ENCODE measurements at places on chromosomes 2 and 18. TPM values are rescaled to one million over a fixed set of nuclear protein-coding genes. Genes with fewer than 3 reads are reported as not detected.
A peak's percentile ranks its signal among the peaks of the same experiment; 100 is the strongest.

The RAX gene
- total RNA-seq = not detected

GRCh38 chr2:212811036-212811805 is 272.6 kb upstream of the ERBB4 start:
- DNase-seq = no peak

- no peak for DNase-seq
Measured at GRCh38 chr2:220887876-220888275, 684.2 kb downstream of the EPHA4 start.

- DNase-seq = peak; percentile 32
Measured at GRCh38 chr2:236642584-236643291, 73.1 kb downstream of the ACKR3 start.

- DNase-seq = peak; percentile 74
Measured at GRCh38 chr2:226079671-226080181, 680.2 kb downstream of the NYAP2 start.

DNA sequence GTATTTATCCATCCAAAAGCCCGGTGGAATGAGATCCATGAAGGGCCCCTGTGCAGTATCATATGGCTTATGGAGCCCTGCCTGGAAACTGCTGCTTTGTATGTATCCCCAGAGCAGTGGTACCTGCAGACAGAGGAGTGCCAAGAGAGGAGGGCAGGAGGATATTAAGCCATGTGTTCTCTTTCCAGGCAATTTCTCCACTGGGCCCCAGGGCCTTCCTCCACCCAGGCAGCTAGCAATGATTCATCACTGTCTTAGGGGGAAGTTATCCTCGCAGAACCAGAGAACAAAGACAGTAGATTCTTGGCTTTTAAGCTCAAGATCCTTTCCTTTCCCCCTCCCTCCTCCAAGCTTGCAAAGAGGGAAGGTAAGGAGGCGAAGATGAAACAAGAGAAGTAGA is 98.1 kb downstream of the LRRC30 start:
- DNase-seq = peak; percentile 66

GRCh38 chr2:46878886-46879285 is 36.7 kb downstream of the MCFD2 start:
- DNase-seq = no peak

The MXD1 gene
- total RNA-seq = 7.0 TPM

The HOXD11 gene
- total RNA-seq = not detected

DNA sequence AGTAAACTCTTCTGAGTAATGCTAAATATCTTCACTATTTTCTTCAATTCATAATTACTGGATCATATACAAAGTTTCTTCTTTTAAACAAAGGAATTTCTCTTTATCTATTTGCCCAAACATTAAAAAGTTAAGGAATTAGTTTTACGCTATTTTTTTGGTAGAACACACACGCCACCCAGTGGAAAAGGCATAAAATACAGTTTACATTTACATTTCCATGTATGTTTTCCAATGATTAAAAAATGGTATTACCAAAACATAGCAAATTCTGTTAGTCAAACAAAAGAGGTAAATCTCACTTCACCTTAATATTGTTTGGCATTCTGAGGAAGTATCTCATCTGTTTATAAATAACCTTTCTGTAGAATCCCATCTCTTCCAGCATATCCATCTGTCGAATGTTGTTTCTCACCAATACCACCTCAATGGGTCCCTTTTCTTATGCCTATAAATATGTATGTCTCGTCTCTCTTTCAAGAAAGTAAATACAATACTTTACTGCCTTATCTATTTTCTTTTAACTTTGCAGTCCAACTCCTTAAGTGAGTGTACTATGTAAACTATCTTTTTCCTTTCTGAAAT is 7.2 kb downstream of the BOLL start:
- DNase-seq = peak; percentile 66
